ENCODE measurements at places on chromosomes 16 and 17.

- no peak for DNase-seq
Observed at GRCh38 chr17:1375615-1376014, 24.4 kb downstream of the YWHAE start.

- DNase-seq = no peak
Observed at GRCh38 chr16:87017371-87018012, 299.7 kb downstream of the C16orf95 start.

DNA sequence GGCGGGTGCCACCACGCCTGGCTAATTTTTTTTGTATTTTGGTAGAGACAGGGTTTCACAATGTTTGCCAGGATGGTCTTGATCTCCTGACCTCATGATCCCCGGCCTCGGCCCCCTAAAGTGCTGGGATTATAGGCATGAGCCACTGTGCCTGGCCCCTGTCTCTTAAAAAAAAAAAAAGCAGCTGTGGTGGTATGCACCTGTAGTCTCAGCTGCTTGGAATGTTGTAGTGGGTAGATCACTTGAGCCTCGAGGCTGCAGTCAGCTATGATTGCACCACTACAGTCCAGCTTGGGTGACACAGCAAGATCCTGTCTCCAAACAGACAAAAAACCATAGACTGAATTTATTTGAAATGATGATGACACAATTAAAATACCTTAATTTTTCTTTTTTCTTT lies 24.3 kb downstream of the CDK12 start:
- DNase-seq = no peak

DNA sequence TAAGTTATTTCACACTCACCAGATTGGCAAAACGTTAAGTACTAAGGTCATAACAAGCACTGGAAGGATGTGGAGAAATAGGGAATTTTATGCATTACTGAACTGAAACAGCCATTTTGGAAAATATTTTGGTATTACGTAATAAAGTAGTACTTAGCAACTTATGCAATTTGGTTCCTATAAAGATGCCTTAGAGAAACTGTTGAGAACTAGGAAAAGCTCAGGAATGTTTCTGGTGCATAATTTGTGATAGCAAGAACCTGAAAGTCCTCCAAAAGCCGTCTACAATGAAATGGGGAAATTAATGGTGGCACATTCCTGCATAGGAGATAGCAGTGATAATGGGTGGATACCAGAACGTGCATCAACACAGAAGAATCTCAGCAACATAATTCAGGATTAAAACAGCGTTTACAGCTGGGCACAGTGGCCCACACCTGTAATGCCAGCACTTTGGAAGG lies 472.5 kb downstream of the WWOX start:
- DNase-seq = no peak

DNA sequence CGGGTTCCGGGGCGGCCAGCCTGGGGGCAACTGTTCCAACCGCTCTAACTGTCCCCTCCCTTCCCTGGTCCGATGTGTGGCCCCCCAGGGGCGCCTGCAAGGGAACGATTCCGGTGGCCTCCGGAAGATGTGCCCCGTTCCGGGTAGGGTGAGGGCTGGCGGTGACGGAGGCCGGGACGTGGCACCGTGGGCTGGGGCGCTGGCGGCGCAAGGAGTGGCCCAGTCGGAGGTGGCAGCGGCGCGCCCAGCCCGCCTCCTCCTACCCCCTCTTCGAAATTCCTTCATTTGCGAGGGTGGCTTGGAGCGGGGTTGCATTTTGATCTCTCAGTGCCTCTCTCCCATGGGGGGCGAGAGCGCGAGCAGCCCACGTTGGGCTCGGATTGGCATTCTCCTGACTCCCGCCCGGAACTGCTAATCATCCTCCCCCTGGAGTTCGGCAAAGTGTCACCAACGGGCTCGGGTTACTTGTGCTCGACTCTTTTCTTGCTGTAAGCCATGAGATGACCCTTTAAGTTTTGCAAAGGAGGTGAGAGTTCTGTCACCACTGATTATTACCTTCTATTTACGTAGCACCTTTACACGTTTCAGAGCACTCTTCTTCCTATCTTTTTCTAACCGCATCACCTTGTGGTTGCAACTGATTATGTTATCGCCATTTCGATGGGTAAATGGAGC lies 622 bp downstream of the NDEL1 start:
- DNase-seq = peak; percentile 65

- peak; percentile 3 for DNase-seq
Observed at GRCh38 chr16:87958632-87959031, 7.4 kb downstream of the BANP start.

DNA sequence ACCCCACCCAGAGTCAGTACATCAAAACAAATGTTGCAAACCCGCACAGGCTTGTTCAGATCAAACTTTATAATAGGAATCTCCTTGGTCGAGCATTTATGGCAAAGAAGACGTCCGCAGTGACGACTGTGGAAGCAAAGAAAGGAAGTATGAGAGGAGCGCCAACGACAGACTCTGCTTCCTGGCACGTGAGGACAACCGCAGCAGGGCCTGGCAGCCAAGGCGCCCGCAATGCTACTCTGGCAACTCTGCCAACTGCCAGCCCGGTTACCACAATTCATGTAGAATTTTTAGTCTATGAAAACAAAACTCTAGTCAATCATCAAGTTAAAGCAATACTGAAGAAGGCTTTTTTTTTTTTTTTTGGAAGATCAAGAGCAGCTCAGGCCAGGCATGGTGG lies 24.8 kb downstream of the CYB5D2 start:
- peak; percentile 49 for DNase-seq

DNA sequence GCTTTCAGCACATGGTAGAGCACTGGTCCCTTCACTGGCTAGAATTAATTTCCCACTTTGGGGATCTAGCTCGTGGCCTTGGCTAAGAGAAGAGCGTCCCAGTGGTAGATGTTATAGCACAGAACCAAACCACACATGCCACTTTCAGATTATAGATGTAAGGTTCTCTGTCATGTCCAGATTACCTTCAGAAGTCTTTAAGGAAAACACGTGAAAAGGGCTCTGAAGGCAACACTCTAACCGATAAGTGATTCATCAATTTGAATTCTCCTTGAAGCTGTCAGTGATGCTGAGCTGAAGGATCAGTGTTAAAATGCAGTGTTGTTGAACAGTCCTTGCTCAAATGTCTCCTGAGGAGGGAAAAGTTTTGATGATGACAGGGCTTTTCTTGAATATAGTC lies 43.5 kb upstream of the VPS4A start:
- no peak for DNase-seq

DNA sequence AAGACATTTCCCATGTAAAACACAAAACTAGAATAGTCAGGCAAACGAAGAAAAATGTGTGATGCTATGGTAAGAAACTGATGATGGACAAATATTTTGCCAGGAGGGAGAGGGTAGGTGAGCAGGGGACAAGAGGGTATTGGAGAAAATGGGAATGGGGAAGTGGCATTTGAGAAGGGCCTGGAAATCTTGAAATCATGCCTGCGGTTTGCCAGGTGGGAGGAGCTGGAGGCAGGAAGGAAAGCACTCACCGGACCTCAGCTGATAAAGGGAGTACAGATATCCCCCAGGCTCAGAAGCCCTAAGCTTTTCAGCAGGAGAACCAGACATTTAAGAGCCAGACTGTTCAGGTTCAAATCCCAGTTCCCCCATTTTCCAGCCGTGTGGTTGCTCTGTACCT lies 103.6 kb downstream of the GSG1L start:
- DNase-seq = no peak

DNA sequence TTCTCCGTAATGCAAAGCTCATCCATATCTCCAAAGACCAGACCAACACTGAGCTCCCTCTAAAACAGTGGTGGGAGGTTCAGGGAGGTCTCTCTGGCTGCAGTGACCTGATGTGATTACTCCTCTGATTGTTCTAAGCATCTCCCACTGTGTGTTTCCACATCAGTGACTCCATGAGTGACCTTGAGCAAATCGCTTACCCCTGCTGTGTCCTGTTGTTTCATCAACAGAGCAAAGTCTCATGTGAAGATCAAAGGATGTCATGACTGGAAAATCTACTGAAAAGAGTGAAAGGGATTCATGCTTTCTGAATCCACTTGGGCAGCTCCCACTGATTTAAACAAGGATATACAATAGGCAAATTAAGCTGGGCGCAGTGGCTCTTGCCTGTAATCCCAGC lies 352.9 kb downstream of the TMEM114 start:
- DNase-seq = no peak

DNA sequence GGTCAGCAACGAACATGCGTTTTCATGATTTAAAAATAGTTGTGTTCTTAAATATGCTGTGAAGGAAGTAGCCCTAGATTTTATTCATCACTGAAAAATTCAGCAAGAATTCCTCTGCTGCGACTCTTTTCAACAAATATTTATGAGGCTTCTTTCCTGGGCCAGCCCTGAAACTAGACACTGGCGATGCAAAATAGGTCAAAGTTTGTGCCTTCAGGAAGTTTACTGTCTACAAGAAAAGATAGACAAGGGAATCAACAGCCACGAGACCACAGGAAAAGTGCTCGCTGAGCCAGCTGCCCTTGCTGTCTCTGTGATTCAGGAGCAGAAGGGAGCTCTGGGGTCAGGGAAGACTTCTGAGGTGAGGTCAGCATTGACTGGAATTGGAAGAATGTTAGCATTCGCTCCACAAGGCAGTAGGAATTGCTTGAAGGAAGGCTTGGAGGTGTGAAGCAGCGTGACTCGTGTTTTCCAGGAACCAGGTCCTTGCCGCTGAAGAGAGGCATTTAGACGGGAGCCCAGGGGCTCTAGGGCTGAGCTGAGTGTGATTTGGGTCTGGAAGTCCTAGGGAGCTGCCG lies 1.9 kb upstream of the RPL26 start:
- no peak for DNase-seq

GRCh38 chr17:6599364-6599763 lies 41.1 kb downstream of the KIAA0753 start:
- DNase-seq = peak; percentile 72

GRCh38 chr17:9218911-9219310 lies 197.6 kb downstream of the NTN1 start:
- DNase-seq = no peak

DNA sequence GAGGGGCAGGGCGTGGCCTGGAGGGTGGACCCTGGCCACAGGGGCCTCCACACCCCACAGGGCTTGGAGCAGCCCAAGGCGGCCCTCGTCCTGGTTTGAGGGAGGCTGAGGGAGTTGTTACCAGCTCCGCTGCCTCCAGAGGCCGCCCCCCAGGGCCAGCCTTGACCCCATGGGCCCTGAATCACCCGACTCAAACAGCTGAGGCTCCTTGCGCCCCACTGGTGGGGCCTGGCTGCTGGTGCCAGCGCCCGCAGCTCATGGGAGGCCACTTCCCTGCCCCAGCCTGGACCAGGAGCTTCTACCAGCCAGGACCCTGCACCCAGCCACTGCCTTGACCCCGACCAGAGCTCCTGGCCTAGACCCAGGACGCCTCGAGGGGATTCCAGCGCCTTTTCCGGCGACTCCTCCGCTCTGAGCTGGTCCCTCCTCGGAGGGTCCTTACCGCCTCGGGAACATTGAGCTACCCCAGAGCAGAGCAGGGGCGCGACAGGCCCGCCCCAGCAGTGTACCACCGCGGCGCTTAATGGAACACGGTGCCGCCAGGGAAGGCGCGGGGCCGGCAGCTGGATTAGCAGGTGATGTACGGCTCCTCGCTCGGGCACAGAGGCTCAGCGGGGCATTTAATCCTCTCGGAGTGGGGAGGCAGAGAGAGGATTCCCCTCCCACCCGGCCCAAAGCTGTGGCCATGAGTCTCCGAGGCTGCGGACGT lies 37.2 kb downstream of the GSE1 start:
- no peak for DNase-seq
